ENCODE measurements at places on chromosomes 5 and 9.

GRCh38 chr9:73558471-73558870, 406.8 kb downstream of the ANXA1 start:
- no peak for DNase-seq

DNA sequence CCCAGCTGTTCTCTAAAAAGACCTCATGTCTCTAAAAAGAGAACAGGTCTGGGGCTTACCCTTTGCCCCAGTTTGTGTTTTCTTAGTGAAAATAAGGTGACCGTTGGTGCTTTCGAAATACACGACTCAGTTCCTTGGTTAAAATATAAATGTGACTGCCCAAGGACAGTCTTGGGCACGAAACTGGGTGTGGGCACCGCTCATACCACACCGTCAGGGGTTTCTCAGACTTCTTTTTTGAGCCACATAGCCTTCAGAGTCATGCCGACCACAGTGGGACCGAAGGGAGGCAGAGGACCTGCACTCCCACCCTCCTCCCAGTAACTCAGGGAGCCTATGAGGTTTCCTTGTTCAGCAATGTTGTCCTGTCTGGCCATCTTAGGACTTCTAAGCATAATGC, 6.5 kb downstream of the SNX18 start:
- no peak for DNase-seq

DNA sequence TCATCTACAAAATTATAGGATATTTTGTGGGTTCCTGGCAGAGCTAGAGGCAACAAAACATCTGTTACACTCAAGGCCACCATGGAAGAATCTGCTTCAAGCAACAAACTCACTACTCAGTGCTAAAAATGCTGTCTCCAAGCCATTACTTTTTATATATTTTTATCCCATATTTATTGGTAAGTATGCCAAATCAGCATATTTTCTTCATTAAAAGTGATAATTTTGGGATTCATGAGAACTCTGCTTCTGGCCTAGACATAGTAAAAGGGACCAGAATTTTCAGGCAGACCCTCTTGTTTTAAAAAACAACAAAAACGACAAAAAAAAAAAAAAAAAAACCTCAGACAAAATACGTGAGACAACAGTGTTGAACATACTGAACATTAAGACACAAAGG, 236.0 kb downstream of the EDIL3 start:
- DNase-seq: no peak

DNA sequence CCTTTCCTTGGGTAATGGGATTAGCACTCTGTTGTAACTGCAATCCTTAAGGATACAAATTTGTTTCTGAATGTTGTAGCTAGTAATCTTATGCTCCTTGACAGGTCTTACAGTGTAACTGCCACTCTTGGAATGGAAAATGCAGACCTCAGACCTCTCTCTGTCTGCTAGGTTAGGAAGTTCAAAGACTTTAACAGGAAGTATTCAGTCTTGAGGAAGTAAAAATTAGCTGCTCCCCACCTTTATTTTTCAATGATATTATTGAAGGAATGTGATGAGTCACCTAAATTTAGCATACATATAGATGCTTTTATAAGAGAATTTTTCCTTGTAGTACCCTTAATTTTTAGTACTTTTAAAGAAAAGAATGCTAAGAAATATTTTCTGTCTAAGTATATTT, 71.5 kb downstream of the PAM start:
- no peak for DNase-seq

DNA sequence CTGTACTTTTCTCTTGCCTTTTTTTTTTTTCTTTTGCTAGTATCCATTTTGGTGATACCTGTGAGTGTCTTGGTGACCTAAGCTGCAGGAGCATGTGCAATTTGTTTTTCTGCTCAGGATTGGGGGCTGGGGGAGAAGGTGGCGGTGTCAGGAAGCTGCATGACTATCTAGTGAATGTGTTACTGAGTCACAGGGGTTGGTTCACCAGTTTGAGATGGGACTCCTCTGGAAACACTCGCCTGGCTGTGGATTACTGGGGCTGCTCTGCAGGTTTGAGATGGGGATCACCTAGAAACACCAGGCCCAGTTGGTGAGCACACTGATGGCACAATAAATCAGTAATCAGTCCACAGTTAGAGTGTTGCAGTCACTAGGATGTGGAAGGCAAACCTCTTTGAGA, 447.9 kb downstream of the SPATA31D1 start:
- DNase-seq: no peak

DNA sequence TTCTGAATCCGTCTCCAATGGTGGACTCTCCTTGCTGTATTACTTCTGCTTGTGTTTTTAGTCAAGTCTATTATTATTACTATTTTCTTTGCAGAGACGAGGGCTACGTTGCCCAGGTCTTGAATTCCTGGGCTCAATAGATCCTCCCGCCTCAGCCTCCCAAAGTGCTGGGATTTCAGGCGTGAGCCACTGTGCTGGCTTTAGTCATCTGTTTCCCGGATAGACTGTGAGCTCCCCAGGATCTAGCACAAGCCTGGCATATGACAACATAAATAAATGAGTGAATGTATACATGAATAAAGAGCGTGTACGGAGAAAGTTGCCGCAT, 439 bp upstream of the DDX46 start:
- no peak for DNase-seq

- no peak for DNase-seq
Measured at GRCh38 chr5:110580625-110581024, 145.8 kb downstream of the TMEM232 start.

DNA sequence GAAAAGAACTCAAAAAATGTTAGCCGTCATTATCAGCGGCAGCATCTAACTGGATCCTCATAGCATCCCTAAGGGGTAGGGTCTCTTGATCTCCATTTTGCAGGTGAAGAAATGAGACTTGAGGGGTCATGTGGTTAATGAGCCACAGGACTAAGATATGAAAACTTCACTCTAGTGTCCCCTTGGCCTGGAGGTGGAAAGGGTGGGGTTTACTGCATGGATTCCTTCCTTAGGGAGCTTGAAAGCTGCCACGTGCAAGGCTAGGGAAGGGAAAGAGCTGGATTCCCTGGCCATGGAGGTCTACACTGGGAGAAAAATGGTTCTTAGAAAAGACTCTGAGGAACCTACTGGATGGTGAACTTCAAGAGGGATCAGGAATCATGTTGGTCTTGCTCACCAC, 107.9 kb downstream of the SPRY4 start:
- no peak for DNase-seq

DNA sequence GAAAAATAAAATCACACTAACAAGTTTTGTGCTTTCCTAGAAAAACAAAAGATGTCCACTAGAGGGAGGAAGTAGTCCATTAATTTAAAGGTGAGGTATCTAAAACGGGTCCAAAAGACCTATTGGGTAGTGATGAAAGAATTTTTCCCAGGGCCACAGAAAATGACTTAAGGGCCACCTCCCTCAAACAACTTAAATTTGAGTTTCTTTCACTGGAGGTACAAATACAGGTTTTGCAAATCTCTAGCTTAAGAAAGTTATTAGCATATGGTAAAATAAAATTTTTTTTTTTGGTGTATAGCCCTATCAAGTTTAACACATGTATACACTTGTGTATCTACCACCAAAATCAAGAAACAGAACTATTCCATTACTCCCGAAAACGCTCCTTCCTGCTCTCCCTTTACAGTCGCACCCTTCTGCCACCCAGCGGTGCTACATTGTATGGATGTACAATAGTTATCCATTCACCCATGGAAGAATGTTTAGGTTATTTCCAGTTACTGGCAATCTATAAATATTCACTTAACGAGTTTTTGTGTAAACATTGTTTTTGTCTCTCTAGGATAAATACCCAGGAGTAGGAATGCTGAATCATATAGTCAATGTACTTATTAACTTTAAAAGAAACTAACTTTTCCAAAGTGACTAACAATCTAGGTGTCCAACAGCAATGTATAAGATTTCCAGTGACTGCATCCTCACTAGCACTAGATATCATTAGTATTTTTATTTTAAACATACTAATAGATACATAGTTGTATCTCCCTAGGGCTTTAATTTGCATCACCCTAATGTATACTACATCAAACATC, 21.9 kb downstream of the DEPDC1B start:
- DNase-seq: peak; percentile 51

- DNase-seq: no peak
Measured at GRCh38 chr5:15932066-15932465, 247.5 kb downstream of the MARCHF11 start.

DNA sequence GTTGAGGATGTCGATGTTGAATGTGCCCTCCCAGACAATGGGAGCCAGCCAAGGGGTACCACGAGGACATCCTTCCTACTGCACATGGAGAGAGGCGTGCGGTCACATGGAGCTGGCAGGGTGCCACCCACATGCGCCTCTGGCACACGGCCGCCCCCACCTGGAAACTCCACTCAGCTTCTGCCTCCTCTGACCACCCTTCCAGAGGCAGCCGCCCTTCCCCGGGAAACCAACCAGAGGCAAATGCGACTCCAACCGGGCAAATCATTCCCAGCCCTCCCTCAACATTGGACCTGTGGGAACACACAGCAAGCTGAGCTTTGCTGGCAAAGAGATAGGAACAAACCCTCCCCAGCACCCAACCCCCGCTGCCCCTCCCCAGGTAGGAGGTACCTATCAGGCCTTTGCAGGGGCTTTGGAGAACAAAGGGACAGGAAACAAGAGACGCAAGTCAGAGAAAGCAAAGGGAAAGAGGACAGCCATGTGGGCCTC, 17.5 kb downstream of the ABO start:
- DNase-seq: no peak

- DNase-seq: no peak
Measured at GRCh38 chr9:70590315-70590677, 175.8 kb upstream of the KLF9 start.

- DNase-seq: no peak
Measured at GRCh38 chr9:13865869-13866268, 448.1 kb downstream of the NFIB start.

- DNase-seq: peak; percentile 18
Measured at GRCh38 chr9:79432485-79432884, 139.3 kb upstream of the TLE4 start.

DNA sequence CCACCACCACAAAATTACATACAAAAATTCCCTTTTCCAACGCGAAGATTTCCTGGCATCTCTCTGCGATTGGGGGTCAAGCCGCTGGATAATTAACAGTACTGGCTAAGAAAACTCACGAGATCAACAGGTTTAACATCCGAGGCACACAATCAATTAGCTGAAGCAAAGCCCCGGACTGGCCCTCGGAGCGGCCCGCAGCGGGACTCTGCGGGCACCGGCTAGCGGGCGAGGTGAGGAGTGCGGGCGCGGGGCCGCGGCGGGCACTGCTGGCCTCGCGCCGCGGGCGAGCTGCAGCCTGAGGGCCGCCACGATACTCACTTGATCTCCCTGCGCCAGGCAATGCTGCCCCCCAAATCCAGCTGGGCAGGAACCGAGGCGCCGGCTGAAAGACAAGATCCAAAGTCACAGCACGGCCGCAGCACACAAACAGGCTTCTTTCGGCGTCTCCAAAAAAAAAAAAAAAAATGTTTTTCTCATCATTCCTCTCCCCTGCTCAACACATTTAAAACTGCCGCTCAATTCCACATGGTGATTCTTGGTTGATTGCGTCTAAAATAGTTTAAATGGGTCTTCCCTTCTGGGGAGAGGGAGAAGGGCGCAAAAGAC, 210.2 kb downstream of the MEF2C start:
- no peak for DNase-seq

DNA sequence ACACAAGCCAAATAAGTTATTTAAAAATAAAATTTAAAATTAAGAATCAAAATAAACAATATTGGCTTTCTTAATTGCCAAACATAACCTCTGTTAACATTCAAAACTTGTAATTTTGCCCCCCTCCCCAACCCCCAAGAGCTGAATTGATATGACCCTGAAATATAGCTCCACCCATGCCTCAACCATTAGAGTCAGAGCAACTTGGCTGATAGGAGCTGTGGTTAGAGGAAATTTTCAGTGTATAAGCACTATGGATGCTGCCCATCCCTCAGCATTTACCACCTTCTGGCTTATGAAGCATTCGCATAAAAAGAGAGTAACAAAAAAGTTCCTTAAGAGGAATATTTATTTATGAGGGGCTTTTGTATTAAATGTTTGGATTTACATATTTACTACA, 6.1 kb downstream of the POC5 start:
- DNase-seq: no peak

DNA sequence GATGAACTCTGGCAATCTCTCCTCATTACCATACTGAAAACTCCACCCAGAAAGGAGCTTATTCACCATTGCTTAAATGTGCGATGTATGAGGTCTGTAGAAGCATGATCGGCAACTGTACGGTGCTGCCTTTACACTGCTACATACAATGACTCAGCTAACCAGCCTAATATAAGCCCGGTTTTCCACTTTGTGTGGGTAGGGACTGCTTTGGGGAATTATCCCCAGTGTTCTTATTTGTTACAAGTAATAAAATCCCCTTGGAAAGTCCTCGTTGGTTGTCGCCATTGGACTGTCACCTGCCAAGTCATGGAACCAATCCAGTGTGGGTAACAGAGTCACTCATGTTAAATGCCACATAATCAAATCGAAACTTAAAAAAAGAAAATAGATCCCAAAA, 23.5 kb upstream of the TENT2 start:
- DNase-seq: no peak

DNA sequence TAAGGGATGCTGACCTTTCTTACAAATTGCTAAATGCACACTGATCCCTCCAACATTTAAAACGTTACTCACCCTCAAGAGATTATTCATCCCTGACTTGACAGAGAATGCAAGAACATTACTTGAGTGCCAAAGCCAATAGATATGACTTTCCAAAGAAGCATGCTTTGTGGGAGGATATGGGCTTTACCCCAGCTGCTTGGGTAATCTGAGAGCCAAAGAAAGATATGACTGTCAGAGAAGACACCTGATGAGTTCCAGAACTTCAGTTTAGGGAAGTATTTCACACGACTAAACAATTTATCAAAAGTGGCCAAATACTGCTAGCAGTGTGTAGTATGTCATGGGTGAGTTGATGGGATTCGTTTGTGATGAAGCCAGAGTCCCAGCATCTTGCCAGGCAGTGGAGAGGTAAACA, 7.4 kb upstream of the SPDL1 start:
- no peak for DNase-seq

- no peak for DNase-seq
Measured at GRCh38 chr9:37927132-37927531, 23.2 kb upstream of the SLC25A51 start.

DNA sequence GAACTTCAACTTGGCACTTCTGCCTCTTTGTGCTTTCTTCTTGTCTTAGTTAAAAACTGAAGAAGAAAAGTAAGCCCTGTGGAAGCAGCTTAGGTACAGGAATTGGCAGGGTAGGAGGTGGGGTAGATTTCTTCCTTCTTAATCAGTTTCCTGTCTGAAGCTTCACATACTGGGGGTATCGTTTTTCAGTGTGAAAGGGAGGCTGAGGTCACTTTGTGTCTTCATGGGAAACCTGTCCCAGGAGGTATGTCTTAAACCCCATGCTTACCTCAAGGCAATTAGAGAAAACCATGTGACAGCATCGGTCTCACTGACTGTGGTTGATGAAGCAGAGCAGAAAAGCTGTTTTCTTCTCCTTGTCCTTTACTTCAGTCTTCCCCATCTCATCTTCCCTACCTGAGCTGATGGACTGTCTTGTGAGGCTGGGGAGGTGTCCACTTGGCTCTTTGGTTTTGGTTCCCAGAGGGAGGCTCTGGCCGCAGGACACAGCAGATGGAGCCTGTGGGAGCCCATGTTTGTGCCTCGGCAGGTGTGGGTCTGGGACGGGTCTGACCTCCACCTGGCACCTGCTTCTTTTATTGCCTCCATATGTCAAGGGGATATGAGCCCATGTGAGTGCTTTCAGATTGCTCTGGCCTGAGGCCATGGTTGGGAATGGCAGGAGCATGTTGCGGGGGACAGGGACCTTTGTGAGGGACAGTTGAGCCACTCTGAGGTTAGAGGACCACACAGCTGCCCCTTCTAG, 47.0 kb downstream of the SH3GL2 start:
- no peak for DNase-seq

Data from Kasumi-1 (cell line).